HT1080 (cell line): ENCODE measurements at places on chromosomes 16 and 17. TPM values are rescaled to one million over a fixed set of nuclear protein-coding genes. Genes with fewer than 3 reads are reported as not detected.

The PTX4 gene
- total RNA-seq, result not detected in 2 replicates

The CASKIN1 gene
- total RNA-seq, result 0.10 and 1.2 TPM in 2 replicates

The TMEM220 gene
- 0.24 TPM in 1 of 2 replicates, not detected in the other for total RNA-seq

The SGCA gene
- not detected in 2 replicates for total RNA-seq

The SLC38A10 gene
- 37.1 and 44.6 TPM in 2 replicates for total RNA-seq

The TBC1D3H gene
- not detected in 2 replicates for total RNA-seq

The KDM6B gene
- 0.27 and 0.87 TPM in 2 replicates for total RNA-seq

The CDH13 gene
- 50.8 and 66.0 TPM in 2 replicates for total RNA-seq

The SETD6 gene
- total RNA-seq, result 21.9 and 26.9 TPM in 2 replicates

The HSD17B1 gene
- 0.40 and 0.59 TPM in 2 replicates for total RNA-seq

The RRAD gene
- total RNA-seq, result 0.13 TPM in 1 of 2 replicates, not detected in the other
